Mucosa of descending colon (tissue), 3 donors: ENCODE measurements at places on chromosomes 5 and 9.
A peak's percentile ranks its signal among the peaks of the same experiment; 100 is the strongest.

GRCh38 chr5:155726267-155726666 lies 600.7 kb upstream of the SGCD start:
- DNase-seq = peak; percentile 37

- no peak for DNase-seq
Measured at GRCh38 chr5:10229306-10230048, 20.2 kb downstream of the ATPSCKMT start.

DNA sequence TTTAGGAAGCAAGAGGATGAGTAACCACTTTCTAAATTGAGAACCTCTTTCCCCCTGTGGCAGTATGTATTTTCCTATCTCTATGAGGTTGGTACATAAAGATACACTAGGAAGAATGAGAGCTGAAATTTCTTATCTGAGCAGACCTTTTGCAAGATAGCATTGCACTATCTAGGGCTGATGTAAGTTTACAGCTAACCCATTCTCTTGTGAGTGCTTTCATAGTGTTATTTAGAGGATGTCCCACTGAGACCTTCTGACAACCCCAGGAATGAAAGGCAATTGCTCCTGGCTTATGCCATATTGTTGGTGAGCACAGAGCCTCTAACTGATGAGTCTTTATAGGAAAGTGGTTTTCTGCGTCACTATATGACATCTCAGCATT lies 1209.3 kb upstream of the CDH6 start:
- no peak for DNase-seq

- DNase-seq = peak; percentile 26
Measured at GRCh38 chr9:120478208-120478607, 101.8 kb downstream of the CDK5RAP2 start.

DNA sequence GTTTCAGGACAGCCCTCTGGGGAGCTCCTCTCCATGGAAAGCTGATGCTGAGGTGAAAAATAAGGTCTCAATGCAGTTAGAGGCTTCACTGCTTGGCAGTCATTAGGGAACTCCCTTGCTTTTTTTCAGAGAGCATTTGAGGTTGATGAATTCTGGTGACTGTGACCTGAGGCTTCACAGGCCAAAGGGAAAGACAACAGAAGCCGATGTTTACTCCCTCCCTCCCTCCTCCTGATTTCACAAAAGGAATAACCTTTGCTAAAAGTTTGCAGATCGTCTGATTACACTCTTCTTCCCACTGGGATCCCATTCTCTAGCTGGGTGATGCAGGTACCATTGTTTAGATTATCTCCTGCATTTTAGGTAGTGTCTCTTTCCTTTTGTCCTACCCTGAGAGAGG lies 329.4 kb downstream of the KIF4B start:
- no peak for DNase-seq

- DNase-seq = no peak
Measured at GRCh38 chr5:82684165-82684564, 393.0 kb downstream of the TMEM167A start.
